ENCODE measurements at places on chromosomes 16 and 17.

GRCh38 chr17:48757524-48757961, 29.0 kb upstream of the HOXB13 start:
- DNase-seq = no peak

DNA sequence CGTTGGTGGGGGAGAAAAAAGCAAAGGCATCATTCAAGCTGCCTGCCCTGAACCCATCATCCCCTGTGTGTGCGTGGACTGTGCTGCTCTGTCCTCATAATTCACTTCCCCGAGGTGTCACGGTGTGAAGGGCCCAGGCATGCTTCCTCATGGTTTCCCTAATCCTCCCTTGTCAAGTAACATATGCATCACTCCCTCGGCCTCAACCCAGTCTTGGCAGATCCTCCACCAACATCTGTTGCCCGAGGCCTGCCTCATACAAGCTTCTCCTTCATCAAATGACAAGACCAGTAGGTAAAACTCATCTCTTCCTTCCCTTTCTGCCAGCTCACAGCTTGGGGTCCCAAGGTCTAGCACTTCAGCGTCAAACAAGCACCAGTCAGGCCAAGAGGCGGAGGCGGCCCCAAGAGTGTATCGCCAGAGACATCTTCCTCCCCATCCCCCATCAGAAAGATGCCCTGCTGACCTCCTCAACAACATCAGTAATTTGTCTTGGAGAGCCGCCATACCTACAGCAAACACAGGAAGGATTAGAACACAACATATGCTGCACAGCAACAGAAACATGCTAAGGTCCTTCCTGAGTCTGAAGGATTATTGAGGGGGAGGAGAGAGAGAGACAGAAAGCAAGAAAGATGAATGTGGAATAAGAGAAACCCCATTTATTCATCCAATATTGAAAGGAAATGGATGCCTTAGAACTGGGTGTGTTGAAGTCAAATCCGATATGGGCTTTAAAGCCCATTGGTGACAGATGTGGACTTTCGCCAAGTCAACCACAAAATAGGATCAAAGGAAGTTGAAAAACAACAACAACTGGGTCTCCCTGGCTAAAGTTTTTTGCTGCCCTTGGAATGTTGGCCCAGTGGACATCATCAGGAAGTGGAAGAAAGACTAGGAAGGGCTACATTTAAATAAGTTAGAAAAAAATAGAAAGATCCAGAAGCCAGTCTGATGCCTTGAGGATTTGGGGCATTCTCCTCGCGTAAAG, 38.4 kb downstream of the SOX9 start:
- no peak for DNase-seq

DNA sequence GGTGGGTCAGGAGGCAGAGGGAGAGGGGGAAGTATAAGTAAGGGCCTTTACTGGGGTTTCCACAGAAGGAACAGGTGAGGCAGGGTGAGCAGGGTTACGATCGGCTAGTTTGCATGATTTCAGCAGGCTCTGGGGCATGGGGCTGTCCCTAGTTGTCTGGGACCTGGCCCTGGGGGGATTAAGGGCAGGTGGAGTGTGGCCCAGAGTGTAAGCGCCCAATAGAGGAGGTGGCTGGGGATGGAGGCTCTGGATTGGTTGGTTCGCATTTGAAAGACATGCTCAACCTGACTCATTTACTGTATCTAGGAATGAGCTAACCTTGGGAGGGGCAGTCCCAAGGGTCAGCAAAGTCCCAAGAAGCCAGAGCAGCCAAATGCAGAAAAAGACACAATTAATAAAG, 230.3 kb downstream of the MAP2K4 start:
- DNase-seq = no peak

DNA sequence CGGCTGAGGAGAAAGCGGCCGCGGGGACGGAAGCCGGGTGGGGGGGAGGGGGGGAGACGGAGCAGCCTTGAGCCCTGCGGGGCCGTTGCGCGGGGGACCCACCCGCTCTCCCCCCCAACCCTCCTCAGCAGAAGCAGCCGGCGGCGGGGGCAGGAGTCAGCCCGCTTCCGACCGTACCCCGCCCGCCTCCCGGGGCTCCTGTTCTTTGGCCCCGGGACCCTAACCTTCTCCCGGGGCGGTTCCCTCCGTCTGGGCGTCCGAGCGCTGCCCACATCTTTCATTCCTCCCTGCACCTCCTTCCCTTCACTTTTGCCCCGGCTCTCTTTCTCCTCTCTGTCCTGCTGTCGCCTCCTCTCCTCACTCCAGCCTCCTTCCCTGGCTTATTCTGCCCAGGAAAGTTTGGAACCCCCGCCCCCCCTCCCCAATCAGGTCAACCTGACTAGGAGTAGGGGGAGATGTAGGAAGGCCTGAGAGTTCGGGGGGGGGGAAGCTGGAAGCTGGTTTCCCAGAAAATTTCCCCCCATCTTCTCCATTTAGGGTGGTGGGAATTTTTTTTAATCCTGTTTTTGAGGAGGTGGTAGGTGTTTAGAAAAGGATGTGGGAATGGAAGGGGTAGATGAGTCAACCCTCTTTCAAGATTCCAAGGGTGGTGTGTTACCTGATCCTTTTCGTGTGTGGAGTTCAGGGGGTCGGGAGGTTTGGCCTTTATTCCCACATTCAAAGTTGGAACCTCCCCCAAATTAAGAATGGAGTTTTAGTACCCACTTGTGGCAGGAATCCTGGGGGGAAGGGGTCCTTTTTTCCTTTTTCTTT, 427 bp upstream of the NLK start:
- no peak for DNase-seq

- no peak for DNase-seq
Observed at GRCh38 chr16:81307770-81308169, 7.0 kb upstream of the GAN start.

- DNase-seq = no peak
Observed at GRCh38 chr17:43559161-43559816, 13.1 kb upstream of the ETV4 start.

DNA sequence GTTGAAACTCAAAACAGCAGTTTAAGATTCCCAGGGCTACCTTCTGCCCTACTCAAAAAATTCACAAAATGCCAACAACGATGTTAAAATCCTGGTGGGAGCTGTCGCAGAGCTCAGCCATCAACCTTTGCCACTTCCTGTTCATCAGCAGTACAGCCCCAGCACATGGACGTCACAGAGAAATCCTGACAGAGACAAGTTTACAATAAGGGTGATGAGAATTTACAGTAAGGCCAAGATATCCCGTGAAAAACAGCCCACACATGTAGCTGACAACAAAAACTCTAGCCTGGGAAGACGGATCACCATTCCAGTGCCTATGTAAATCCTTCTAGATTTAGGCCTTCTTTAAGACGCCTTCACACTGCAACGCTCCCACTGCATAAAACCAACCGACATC, 18.8 kb downstream of the USP22 start:
- no peak for DNase-seq

- DNase-seq = no peak
Observed at GRCh38 chr16:9820476-9821246, 361.6 kb downstream of the GRIN2A start.

- DNase-seq = no peak
Observed at GRCh38 chr17:8125154-8125946, 1.4 kb upstream of the HES7 start.

DNA sequence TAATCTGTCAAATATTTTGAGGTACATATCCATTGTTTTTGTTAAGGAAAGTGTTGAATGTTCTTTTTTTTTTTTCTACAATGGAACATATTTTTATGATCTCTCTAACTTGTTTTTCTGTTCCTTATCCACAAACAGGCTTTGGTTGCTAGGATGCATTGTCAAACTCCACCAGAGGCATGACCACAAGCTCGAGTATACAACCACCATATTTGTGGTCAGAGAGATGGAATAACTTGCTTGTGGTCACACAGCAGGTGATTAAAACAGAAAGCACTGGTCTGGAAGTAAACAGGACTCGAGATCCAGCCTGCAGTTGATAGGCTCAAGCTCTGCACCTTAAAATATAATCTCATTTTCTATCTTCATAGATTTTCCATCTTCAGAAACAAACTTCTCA, 105.8 kb upstream of the ADAMTS18 start:
- DNase-seq = no peak

DNA sequence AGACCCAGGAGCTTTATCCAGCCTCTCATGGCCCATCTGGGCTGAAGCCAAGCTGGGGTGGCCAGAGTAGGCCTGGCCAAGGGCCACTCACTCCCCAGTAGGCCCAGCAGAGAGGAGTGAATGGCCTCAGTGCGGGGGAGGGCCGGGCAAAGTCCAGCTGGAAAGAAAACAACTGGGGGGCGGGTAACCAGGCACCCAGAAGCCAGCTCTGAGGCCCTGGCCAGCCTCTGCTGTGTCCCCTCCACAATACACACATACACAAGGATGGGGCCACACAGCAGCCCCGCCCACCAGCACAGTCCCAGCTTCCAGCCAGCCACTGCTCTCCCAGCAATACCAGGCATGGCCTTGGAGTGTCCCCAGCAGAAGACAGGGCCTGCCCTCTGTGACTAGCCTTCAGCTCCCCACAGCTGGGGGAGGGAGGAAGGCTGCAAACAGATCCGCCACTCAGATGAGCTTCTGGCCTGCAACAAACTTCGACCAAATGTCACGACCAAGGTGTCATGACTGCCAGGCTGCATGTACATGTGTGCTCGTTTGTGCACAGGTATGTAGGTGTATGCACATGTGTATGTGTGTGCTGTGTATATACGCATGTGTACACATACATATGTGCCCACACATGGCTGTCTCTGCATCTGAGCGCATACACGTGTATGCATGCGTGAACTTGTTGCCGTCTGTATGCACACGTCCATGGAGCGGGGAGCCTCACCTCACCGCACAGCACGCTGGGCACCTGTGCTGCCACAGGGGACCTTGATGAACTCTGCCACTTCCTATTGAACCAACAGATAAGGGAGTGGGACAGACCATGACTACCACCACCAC, 5.0 kb downstream of the CARHSP1 start:
- no peak for DNase-seq

GRCh38 chr17:37220607-37220953, 155.2 kb upstream of the C17orf78 start:
- DNase-seq = peak; percentile 26

GRCh38 chr17:8462564-8462963, 26.9 kb downstream of the NDEL1 start:
- no peak for DNase-seq

DNA sequence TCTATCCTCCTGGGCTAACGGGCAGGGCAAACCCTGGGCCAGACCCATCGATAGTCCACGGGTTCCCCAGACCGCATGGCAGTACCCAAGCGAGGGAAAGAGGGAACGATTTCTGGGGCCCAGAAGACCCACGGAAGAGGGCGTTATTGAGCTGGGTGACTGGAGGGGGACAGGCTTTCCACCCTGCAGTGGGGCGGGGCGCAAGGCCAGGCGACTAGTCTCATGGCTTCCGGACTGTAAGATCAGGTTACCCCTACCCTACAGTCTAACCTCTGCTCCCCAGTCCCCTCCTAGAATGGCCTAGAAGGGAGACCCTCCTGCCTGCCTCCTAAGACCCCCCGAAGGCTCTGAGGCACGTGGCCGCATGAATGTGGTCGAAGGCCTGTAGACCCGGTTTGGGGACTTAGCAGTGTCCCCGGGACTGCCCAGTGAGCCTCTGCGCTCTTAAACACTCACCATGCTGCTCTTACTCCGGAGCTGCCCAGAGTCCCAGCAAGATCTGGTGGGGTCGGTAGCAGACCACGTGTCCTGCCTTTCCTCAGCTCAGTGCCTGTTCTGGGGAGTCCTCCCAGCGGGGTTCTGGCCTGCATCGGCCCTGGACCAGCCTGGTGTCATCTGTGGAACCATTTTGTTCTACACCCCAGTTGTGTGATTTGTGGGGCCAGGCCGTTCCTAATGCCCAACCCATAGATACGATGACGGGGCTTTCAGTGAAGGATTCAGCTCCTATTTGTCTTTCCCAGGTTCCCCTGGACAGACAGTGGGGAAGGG, 13.2 kb upstream of the AURKB start:
- peak; percentile 66 for DNase-seq

DNA sequence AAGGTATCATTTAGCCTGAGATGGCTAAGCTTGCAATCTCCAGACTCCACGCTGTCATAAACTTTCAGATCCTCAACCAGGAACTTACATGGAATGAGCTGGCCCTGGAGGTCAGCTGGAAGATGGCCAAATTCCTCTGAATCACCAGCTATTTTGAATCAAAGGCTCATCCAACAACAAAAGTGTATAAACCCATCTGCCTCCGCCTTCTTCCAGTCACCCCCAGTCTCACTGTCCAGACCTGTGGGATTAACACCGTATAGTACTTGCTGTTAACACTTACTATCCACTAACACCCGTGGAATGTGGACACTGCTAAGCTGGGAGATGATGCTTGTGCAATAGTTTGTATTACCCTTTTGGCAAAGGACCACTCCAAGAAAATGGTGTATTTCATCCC, 1.9 kb upstream of the LCMT1 start:
- DNase-seq = no peak

DNA sequence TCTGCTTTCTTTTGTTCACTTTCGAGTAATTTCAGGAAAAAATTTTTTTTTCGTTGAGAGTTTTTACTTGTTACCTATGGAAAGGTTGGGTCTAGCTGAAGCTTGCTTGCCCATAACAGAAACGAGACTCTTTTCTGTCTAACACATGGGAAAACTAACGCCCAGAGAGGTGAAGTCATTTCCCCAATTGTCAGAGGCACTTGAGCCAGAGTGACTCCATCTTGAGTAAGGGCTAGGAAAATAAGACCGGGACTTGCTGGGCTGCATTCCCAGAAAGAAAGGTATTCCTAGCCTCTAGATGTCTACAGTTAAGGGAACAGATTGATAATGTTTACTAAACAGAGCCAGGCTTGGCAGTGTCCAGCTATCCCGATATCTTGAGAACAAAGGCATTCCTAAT, 26.8 kb downstream of the PRKCB start:
- no peak for DNase-seq

GRCh38 chr17:79927688-79928501, 88.7 kb upstream of the CBX4 start:
- no peak for DNase-seq

DNA sequence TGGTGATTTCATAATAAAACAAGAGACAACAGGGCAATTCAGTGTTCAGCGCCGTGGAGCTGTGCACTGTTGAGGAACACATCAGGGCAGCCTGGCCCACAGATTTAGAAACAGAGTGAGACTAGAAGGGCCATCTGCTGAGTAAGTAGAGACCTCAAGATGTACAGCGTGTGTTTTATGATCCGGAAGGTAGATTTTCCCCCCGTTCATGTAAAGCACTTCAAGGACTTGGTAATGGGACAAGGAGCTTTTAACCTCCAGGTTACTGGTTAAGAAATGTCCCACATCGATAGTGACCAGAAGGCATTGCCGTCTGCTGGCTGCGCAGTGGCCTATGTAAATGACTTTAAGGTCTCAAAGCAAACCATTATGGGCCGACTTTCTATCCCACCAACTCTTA, 1057.7 kb upstream of the EEF2KMT start:
- no peak for DNase-seq

GRCh38 chr16:83581082-83581481, 226.7 kb upstream of the HSBP1 start:
- DNase-seq = no peak

DNA sequence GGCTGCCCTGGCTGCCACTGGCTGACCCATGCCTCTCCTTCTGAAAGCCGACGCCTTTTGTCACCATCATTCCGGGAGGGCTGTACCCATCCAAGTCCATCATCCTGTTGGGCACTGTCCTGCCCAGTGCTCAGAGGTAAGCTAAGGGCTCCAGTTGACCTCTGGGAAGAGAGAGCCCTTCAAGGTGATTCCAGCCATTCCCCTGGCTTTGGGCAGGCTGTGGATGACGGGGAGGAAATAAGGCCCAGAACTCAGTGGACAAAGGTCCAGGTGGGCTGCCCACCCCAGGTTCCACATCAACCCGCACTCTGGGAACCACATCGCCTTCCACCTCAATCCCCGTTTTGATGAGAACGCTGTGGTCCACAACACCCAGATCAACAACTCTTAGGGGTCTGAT, 45.8 kb downstream of the NOS2 start:
- no peak for DNase-seq

GRCh38 chr16:10937068-10937859, 5.0 kb downstream of the DEXI start:
- no peak for DNase-seq
